CD4-positive, CD25-positive, alpha-beta regulatory T cell (primary cell): ENCODE measurements at places on chromosomes 3 and 15. TPM values are rescaled to one million over a fixed set of nuclear protein-coding genes. Genes with fewer than 3 reads are reported as not detected.

TGM4 gene
- total RNA-seq, result not detected

SEC22C gene
- 72.0 TPM for total RNA-seq

RHOV gene
- total RNA-seq, result not detected

XCR1 gene
- total RNA-seq, result not detected

CAPN3 gene
- total RNA-seq, result 15.6 TPM

PTX3 gene
- 0.20 TPM for total RNA-seq

- no peaks in the 10 kb centered on the region for H3K27me3 ChIP-seq
- H3K4me3 ChIP-seq, result no peak overlapping the region
- peaks cover 35% of the 10 kb centered on the region for H3K4me1 ChIP-seq
- H3K27ac ChIP-seq, result no peak overlapping the region
- peaks cover 5% of the 10 kb centered on the region for H3K36me3 ChIP-seq
- no peak for DNase-seq
Measured at GRCh38 chr15:58726867-58727266, 22.6 kb downstream of the ADAM10 start.

GRCh38 chr3:17891139-17891856, 148.9 kb upstream of the TBC1D5 start:
- H3K27ac ChIP-seq, result no peak overlapping the region
- no peak for DNase-seq
- H3K4me3 ChIP-seq, result no peak overlapping the region
- H3K36me3 ChIP-seq, result no peaks in the 10 kb centered on the region
- H3K27me3 ChIP-seq, result no peaks in the 10 kb centered on the region
- no peaks in the 10 kb centered on the region for H3K4me1 ChIP-seq

GRCh38 chr15:69305204-69305931, 6.7 kb downstream of the PAQR5 start:
- H3K27me3 ChIP-seq, result peaks cover 4% of the 10 kb centered on the region
- H3K4me1 ChIP-seq, result no peaks in the 10 kb centered on the region
- no peaks in the 10 kb centered on the region for H3K36me3 ChIP-seq

DNA sequence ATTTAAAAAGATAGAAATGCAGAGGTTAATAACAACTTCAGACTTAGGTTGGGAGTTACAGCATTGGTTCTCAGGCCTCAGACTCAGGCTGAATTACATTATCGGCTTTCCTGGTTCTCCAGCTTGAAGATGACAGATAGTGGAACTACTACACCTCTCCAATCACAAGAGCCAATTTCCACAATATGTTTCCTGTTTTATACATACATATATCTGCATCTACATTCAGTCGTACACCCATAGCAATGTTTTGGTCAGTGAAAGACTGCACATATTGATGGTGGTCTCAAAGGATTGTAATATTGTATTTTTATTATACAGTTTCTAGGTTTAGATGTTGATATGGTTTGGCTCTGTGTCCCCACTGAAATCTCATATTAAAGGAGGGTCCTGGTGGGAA, 35.4 kb downstream of the AADACL2 start:
- no peak for DNase-seq
- H3K27me3 ChIP-seq, result no peaks in the 10 kb centered on the region
- no peaks in the 10 kb centered on the region for H3K4me1 ChIP-seq
- H3K36me3 ChIP-seq, result no peaks in the 10 kb centered on the region
- no peak overlapping the region for H3K27ac ChIP-seq

- H3K4me3 ChIP-seq, result no peak overlapping the region
- no peak overlapping the region for H3K27ac ChIP-seq
- no peaks in the 10 kb centered on the region for H3K27me3 ChIP-seq
- H3K36me3 ChIP-seq, result no peaks in the 10 kb centered on the region
- no peaks in the 10 kb centered on the region for H3K4me1 ChIP-seq
Measured at GRCh38 chr3:127096256-127097071, 96.5 kb upstream of the PRR23E start.

DNA sequence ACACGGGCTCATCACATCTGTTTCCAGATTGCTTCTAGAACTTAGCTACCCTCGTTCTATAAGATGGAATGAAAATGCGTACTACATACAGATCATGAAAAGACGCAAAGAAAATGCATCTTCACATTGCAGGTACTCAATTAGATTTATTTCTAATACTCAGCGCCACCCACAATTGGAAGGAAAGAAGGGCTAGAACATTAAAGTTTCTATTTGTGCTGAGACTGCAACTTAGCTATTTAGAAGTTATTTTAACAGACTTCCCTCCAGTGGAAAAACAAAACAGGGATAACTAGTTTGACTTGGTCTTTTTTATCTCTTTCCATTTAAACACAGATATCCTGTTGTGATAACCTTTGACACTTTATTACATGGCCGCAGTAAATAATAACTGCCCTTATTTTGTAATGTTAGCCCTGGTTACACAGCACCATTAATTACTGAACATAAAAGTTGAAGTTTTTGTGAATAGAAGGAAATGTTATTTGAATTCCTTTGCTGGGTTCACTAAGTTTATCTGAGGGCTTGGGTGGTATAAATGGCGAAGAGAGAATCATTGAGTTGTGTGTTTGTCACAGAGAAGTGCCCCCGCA, 86.9 kb upstream of the SLC25A26 start:
- H3K36me3 ChIP-seq, result no peaks in the 10 kb centered on the region
- H3K27ac ChIP-seq, result no peak overlapping the region
- no peaks in the 10 kb centered on the region for H3K27me3 ChIP-seq
- DNase-seq, result no peak

- no peak overlapping the region for H3K4me3 ChIP-seq
- no peak for DNase-seq
- H3K27me3 ChIP-seq, result no peaks in the 10 kb centered on the region
- H3K36me3 ChIP-seq, result no peaks in the 10 kb centered on the region
- H3K4me1 ChIP-seq, result no peaks in the 10 kb centered on the region
Measured at GRCh38 chr3:43960448-43960840, 269.7 kb downstream of the ABHD5 start.

GRCh38 chr3:53134631-53135232, 4.5 kb upstream of the RFT1 start:
- H3K36me3 ChIP-seq, result no peaks in the 10 kb centered on the region
- H3K27me3 ChIP-seq, result no peaks in the 10 kb centered on the region
- DNase-seq, result peak; percentile 45
- peaks cover 12% of the 10 kb centered on the region for H3K4me1 ChIP-seq

DNA sequence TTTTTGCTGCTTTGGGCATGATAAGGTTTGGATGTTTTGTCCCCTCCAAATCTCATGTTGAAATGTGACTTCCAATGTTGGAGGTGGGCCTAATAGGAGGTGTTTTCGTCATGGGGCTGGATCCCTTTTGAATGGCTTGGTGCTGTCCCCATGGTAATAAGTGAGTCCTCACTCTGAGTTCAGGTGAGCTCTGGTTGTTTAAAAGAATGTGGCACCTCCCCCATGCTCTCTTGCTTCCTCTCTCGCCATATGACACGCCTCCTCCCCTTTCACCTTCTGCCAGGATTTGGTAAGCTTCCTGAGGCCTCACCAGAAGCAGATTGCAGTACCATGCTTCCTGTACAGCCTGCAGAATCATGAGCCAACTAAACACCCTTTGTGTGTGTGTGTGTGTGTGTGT, 255.5 kb downstream of the EPHB1 start:
- no peaks in the 10 kb centered on the region for H3K4me1 ChIP-seq
- H3K27me3 ChIP-seq, result no peaks in the 10 kb centered on the region
- H3K4me3 ChIP-seq, result no peak overlapping the region
- H3K27ac ChIP-seq, result no peak overlapping the region
- no peaks in the 10 kb centered on the region for H3K36me3 ChIP-seq

DNA sequence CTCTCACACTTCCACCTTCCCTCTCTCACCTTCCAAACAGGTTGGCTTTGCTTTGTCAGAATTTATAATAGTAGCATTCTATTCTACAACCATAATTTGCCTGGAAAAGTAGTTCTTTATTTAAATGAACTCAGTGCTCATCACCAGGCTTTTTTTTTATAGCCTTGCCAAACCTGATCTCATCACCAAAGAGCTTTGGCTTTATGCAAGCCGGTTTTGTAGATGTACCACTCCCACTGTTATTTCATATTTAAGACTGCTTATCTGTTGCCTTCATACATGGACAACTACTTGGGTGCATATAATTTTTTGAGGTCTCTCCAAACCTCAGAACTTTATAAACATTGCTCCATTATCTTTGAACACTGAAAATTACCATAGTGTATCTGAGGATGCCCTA, 246.1 kb upstream of the PPP2R3A start:
- H3K4me3 ChIP-seq, result no peak overlapping the region
- no peaks in the 10 kb centered on the region for H3K4me1 ChIP-seq
- no peaks in the 10 kb centered on the region for H3K27me3 ChIP-seq
- no peak for DNase-seq

DNA sequence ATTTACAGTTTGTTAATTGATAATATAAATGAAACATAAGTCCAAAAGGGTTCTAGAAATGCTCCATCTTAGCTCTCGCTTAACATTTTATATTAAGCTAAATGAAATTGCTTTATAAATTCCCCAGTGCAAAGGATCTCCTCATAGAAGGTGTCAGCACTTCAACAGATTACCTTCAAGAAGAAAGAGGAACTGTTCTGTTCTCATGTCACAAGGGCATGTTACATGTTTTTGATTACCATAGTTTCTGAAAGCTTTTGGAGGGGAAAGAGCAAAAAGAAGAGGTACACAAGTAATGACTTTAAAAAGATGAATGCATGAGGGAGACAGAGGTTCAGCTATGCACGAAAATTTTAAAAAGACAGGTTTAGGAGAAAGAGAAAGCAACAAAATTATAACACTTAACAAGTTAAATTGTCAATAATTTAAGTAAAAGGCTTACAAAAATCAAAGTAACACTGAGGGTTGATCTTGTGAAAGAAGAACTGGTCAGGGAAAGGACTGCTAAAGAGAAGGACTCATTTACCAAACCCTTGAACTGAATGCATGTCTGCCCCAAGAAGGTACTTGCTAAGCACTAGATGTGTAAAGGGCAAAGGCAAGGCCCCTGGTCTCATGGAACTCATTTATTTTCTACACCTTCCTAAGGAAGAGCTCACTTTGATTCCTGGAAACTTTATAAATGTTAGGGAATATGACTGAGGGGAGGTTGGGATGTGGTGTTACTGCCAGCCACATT, 45.1 kb downstream of the CCDC191 start:
- no peaks in the 10 kb centered on the region for H3K4me1 ChIP-seq
- no peak for DNase-seq
- no peak overlapping the region for H3K27ac ChIP-seq
- H3K4me3 ChIP-seq, result no peak overlapping the region

DNA sequence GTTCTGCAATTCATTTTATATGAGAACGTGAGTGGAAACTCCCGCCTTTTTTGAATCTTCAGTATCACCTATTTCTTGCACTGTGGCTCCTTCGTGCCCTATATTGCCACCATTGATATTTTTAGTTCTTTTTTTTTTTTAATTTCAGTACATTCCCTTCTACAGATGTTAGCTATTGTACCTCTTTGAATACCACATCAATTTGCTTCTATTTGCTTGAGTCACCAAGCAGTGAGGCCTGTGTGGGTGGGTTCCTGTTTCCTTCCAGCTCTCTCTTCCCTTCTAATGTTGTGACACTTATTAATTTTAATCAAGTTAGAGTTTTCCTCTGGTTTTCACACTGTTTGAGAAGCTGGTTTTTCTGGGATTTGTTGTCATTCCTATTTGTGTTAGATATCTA, 8.7 kb downstream of the HACD2 start:
- H3K4me3 ChIP-seq, result no peak overlapping the region
- H3K27ac ChIP-seq, result no peak overlapping the region
- no peaks in the 10 kb centered on the region for H3K27me3 ChIP-seq
- DNase-seq, result no peak
- no peaks in the 10 kb centered on the region for H3K4me1 ChIP-seq

GRCh38 chr15:76439542-76439941, 103.0 kb downstream of the ISL2 start:
- DNase-seq, result no peak
- no peak overlapping the region for H3K27ac ChIP-seq
- no peaks in the 10 kb centered on the region for H3K27me3 ChIP-seq
- H3K4me1 ChIP-seq, result no peaks in the 10 kb centered on the region

DNA sequence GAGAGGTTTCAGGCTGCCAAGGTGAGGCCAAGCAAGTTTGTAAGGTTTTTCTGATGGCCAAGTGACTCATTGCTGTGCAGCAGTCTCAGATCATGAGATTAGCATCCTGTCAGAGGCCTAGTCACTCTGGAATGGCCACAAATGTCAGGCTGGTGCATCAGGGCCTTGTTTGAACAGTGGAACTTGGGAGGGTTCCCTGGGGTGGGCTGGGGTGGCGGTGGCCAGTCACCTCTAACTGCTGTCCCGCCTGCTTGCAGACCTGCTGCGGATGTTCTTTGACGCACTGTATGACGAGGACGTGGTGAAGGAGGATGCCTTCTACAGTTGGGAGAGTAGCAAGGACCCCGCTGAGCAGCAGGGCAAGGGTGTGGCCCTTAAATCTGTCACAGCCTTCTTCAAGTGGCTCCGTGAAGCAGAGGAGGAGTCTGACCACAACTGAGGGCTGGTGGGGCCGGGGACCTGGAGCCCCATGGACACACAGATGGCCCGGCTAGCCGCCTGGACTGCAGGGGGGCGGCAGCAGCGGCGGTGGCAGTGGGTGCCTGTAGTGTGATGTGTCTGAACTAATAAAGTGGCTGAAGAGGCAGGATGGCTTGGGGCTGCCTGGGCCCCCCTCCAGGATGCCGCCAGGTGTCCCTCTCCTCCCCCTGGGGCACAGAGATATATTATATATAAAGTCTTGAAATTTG, 2.8 kb upstream of the FAM131A start:
- no peak for DNase-seq
- H3K4me1 ChIP-seq, result peaks cover 29% of the 10 kb centered on the region
- no peaks in the 10 kb centered on the region for H3K27me3 ChIP-seq
- H3K27ac ChIP-seq, result peak overlapping the region; percentile 94
- peaks cover 45% of the 10 kb centered on the region for H3K36me3 ChIP-seq
